ENCODE measurements at places on chromosomes 2 and 18. TPM values are rescaled to one million over a fixed set of nuclear protein-coding genes. Genes with fewer than 3 reads are reported as not detected.

- no peak for DNase-seq
- no peaks in the 10 kb centered on the region for H3K27me3 ChIP-seq
- peaks cover 56% of the 10 kb centered on the region for H3K4me1 ChIP-seq
Observed at GRCh38 chr2:105800953-105801635, 56.4 kb downstream of the NCK2 start.

DNA sequence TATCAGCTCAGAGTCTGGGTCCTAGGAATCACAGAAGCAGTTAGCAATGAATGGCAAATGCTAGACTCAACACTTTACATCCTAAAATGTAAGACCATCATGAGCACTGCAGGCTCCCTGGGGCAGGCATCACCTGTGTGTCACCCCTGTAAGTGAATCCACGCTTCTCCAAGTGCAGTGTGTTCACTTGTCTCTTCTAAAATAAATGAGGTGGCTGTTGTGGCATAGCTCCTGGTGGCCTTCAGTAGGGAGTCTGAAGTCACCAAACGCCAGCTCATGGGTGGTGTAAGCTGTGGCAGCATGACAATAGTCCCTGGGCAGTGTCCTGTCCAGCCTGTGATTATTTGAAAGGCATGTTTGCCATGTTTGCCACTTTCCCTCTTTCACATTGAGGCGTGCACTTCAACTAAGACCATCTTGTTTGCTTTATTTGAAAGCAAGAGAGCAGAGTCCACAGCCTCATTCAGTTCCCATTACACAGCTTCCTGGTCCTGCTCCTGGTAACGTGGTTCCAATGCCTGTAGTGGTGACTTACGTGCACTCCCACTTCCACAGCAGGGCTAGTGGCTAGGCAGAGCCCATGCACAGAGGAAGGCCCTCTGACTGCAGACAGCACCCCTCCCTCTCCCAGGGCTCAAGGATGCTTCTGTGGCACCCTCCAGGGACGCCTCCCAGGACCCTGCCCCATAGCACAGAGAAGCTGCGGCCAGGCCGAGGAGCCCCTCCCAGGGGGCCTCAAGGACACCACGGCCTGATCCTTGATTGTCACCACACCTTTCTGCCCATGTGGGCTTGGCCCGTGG is 24.3 kb downstream of the COA5 start:
- peaks cover 2% of the 10 kb centered on the region for H3K27me3 ChIP-seq
- no peak for DNase-seq
- no peaks in the 10 kb centered on the region for H3K4me1 ChIP-seq

GRCh38 chr18:58481321-58482180 is 147.3 kb downstream of the ALPK2 start:
- H3K36me3 ChIP-seq = no peaks in the 10 kb centered on the region
- DNase-seq = no peak
- no peak overlapping the region for H3K4me3 ChIP-seq
- H3K27ac ChIP-seq = no peak overlapping the region
- peaks cover 7% of the 10 kb centered on the region for H3K27me3 ChIP-seq

DNA sequence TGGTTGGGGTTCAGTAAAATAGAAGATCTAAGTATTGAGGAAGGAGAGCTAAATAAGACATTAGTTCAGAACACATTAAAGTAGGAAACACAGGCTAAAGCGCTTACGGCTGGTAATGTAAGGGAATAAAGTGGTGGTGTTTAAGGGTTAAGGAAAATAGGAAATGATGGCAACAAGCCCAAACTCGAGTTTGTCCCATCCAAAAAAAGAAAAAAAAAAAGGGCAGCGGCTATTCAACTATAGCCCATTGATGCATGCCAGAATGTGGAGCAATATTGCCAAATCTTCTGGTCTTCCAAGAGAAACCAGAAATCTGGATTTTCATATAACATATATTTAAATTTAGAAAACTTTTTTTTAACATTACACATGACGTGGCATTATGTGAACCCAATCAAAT is 161.0 kb downstream of the ARHGAP15 start:
- DNase-seq = no peak
- H3K4me3 ChIP-seq = no peak overlapping the region
- H3K36me3 ChIP-seq = no peaks in the 10 kb centered on the region
- H3K4me1 ChIP-seq = no peaks in the 10 kb centered on the region
- H3K27ac ChIP-seq = no peak overlapping the region

GRCh38 chr2:172846551-172846950 is 110.9 kb downstream of the RAPGEF4 start:
- H3K4me3 ChIP-seq = no peak overlapping the region
- H3K27ac ChIP-seq = no peak overlapping the region
- DNase-seq = no peak
- H3K27me3 ChIP-seq = no peaks in the 10 kb centered on the region
- H3K36me3 ChIP-seq = peaks cover 5% of the 10 kb centered on the region
- H3K4me1 ChIP-seq = peaks cover 19% of the 10 kb centered on the region

The POTEI gene
- 0.15 TPM for total RNA-seq

The LHCGR gene
- not detected for total RNA-seq

The GYPC gene
- total RNA-seq = 154 TPM
